ENCODE measurements at places on chromosomes 3 and 15. TPM values are rescaled to one million over a fixed set of nuclear protein-coding genes. Genes with fewer than 3 reads are reported as not detected.

DUOX1 gene
- total RNA-seq, result 2.0 TPM

A4GNT gene
- total RNA-seq, result 0.33 TPM

SIDT1 gene
- 4.8 TPM for total RNA-seq

ATP10A gene
- 5.9 TPM for total RNA-seq

TMC3 gene
- total RNA-seq, result 0.22 TPM

CERS3 gene
- 0.71 TPM for total RNA-seq

Measured in camera-type eye (tissue), 1 donor.